Osteoblast (primary cell): ENCODE measurements at places on chromosomes 13 and 19. TPM values are rescaled to one million over a fixed set of nuclear protein-coding genes. Genes with fewer than 3 reads are reported as not detected.
A peak's percentile ranks its signal among the peaks of the same experiment; 100 is the strongest.

Gene C19orf81
- not detected in 2 replicates for total RNA-seq

Gene ZNF490
- total RNA-seq: 8.7 and 10.6 TPM in 2 replicates

DNA sequence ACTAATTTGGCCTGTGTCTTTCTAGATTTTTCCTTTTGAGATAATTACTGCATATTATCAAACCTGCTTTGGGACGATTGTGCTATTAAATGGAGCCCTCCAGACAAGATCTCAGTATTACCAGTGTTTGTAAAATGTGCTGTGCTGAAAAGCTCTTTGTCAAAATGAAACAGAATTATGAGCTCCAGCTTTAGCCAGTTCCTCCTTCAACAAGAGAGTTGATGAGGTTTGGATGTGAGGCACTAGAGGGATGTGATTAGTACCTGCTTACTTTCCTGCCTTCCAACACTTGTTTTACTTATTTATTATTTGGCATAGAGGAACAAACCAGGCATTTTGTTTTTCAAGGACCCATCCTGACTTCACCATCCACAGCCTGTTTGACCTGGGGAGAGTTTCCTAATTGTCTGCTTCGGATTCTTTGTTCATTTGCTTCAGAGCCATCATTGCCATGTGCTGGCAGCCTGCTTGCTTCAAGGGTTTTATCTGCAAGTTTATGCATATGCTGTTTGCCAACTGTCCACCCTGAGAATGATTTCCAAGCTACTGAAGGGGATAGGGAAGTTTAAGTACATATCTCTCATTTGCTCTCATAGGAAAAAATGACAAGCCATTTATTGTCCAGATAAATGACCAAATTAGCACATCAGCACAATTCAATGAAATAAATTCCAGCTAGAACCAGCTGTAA is 32.9 kb upstream of the CPB2 start:
- H3K4me1 ChIP-seq: no peaks in the 10 kb centered on the region
- no peak overlapping the region for H3K27ac ChIP-seq
- H3K4me3 ChIP-seq: no peak overlapping the region
- peak; percentile 23 for DNase-seq
- peaks cover 41% of the 10 kb centered on the region for H3K27me3 ChIP-seq

DNA sequence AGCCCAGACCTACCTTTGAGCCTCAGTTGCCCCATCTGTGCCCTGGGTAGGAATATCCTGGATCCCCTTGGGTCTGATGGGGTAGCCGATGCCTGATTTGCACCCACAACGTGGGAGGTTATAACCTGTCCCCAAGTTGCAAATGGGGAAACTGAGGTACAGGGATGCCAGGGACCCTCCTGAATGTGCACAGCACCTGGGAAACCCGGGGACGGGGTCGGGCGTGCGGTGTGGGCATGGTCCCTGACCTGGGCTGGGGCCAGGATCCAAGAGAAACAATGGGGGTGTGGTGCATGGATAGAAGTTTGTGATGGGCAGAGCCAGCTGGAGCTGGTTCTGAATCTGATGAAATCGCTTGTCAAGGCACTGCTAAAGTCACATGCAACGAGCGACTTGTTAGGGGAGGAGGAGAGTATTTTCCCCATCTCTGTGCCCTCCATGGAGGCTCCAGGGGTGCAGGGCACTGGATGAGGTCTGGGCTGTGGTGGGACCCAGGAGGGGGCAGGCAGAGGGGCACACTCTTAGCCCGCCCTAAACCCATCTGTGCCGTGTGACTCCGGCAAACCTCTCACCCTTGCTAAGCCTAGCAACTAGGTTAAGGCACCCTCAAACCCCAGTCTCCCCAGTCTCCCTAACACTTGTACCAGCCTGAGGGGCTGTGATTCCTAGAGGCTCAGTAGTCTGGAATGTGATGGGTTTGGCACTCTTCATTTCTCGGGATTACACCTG is 749 bp downstream of the GDF15 start:
- peaks cover 14% of the 10 kb centered on the region for H3K36me3 ChIP-seq
- peak; percentile 93 for DNase-seq
- peak overlapping the region; percentile 77 for H3K4me3 ChIP-seq

GRCh38 chr19:7738023-7738422 is 6.1 kb upstream of the CLEC4G start:
- DNase-seq: no peak
- H3K27ac ChIP-seq: no peak overlapping the region
- no peak overlapping the region for H3K4me3 ChIP-seq
- no peaks in the 10 kb centered on the region for H3K4me1 ChIP-seq

DNA sequence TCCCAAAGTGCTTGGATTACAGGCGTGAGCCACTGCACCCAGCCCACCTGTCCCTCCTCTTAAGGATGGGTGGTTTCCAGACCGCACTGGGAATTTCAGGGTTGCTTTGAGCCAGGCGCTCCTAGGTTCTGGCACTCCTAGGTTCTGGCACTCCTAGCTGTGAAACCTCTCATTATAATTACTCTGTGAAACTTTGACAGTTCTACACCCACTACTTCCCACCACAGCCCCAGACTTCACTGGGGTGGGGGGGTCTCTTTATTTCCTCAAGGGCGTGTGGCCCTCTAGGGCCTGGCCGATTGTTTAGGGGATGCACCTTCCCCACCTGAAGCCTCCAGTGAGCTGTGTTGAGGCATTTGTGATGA is 2.3 kb upstream of the ADAMTS10 start:
- no peaks in the 10 kb centered on the region for H3K36me3 ChIP-seq
- H3K4me1 ChIP-seq: peaks cover 21% of the 10 kb centered on the region
- H3K27ac ChIP-seq: no peak overlapping the region

DNA sequence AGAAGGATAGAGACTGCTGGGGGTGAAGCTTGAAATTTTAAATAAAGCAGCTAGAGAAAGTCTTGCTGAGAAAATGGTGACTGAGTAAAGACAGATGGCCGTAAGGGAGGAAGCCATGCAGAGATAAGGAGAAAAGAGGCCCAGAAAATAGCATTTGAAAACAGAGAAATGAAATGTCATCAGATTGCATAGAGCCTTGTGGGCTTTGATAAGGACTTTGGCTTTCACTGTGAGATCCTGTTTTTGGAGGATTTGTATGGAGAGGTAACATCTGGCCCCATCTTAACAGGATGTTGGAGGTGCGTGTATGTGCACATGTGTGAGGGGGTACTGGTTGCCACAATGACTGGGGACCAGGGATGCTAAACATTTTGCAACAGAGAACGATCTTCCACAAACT is 19.5 kb upstream of the ATP8A2 start:
- no peaks in the 10 kb centered on the region for H3K36me3 ChIP-seq
- H3K27me3 ChIP-seq: peaks cover 7% of the 10 kb centered on the region
- H3K27ac ChIP-seq: no peak overlapping the region
- H3K4me3 ChIP-seq: no peak overlapping the region
- H3K4me1 ChIP-seq: no peaks in the 10 kb centered on the region

DNA sequence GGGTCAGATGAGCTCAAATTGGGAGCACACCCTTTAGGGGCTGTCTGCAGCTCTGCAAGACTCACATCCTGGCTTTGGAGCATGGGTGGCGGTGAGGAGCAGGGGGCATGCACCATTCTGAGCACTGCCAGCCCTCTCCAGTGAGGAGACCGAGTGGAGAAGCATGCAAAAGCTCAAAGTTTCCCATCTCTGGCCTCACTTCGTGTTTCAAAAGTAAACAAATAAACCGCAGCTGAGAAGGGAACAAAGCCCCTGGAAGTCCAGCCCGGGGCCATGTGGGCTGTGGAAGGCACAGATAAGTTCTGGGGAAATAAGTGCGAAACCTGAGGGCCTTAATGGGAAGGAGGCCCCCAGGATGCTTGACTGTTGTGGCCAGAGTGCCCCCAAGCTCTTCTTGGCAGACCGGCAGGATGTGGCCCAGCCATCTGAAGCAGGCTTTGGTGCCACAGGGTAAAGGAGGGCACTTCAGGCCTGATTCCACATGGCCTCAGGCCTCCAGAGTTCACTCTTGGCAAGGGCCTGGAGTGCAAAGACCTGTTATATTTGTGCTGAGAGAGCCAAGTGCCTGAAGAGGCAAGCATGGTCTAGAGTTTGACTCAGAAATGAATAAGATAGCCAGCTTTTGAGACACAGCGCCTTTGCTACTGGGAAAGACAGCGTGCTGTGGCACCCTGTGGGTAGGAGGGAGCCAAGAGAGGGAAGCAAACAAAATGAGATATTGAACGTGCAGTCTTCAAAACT is 1.2 kb downstream of the MEDAG start:
- peak overlapping the region; percentile 89 for H3K27ac ChIP-seq
- no peaks in the 10 kb centered on the region for H3K27me3 ChIP-seq
- DNase-seq: no peak
- peaks cover 25% of the 10 kb centered on the region for H3K4me1 ChIP-seq

DNA sequence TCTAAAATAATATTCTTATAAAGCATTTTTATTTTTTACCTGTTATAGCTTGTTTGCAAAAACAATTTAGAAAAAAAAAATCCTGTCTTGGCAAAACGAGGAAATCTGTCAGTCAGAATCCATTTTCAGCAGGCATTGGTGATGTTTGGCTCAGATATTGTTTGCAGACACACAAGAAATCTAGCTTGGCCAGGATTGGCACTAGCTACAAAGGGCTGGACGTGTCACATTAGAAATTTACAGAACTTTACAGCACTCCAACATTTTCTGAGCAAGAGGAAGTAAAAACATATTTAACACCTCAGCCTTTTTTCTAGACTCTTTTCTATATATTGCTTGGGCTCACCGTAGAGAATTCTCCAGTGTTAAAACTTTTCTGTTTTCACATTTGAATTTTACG is 9.9 kb downstream of the ZNF91 start:
- H3K4me3 ChIP-seq: no peak overlapping the region
- H3K27me3 ChIP-seq: no peaks in the 10 kb centered on the region
- H3K36me3 ChIP-seq: peaks cover 60% of the 10 kb centered on the region
- H3K4me1 ChIP-seq: no peaks in the 10 kb centered on the region

DNA sequence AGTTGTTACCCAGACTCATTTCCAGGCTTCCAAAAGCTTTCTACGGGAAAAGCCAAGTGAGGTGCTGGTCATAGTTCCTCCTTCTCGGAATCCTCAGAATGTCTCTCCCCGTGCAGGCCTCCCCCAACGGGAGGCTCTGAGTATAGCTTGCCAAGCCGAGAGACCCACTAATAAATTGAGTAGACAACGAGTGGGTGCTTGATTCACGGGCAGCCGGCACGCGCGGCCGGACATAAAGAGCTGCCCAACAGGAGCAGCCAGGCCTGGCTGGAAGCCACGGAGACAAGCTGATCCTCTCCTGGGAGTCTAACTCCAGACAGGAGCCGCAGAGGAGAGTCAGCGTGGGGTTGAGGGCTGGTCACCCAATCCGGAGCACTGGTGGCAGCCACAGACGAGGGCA is 43.4 kb upstream of the MEDAG start:
- peaks cover 43% of the 10 kb centered on the region for H3K4me1 ChIP-seq
- H3K4me3 ChIP-seq: peak overlapping the region; percentile 17
- H3K27me3 ChIP-seq: no peaks in the 10 kb centered on the region

- H3K4me1 ChIP-seq: no peaks in the 10 kb centered on the region
- no peak overlapping the region for H3K27ac ChIP-seq
- no peak for DNase-seq
- H3K27me3 ChIP-seq: no peaks in the 10 kb centered on the region
- no peak overlapping the region for H3K4me3 ChIP-seq
- no peaks in the 10 kb centered on the region for H3K36me3 ChIP-seq
Observed at GRCh38 chr13:52798770-52799430, 49.5 kb downstream of the PCDH8 start.

GRCh38 chr13:28623782-28624706 is 34.9 kb upstream of the POMP start:
- H3K27me3 ChIP-seq: peaks cover 3% of the 10 kb centered on the region
- DNase-seq: no peak
- no peak overlapping the region for H3K4me3 ChIP-seq
- H3K27ac ChIP-seq: no peak overlapping the region
- H3K36me3 ChIP-seq: no peaks in the 10 kb centered on the region
